ENCODE measurements at places on chromosomes 7 and 10.

- no peak for DNase-seq
Measured at GRCh38 chr7:39958038-39958437, 8.0 kb downstream of the CDK13 start.

DNA sequence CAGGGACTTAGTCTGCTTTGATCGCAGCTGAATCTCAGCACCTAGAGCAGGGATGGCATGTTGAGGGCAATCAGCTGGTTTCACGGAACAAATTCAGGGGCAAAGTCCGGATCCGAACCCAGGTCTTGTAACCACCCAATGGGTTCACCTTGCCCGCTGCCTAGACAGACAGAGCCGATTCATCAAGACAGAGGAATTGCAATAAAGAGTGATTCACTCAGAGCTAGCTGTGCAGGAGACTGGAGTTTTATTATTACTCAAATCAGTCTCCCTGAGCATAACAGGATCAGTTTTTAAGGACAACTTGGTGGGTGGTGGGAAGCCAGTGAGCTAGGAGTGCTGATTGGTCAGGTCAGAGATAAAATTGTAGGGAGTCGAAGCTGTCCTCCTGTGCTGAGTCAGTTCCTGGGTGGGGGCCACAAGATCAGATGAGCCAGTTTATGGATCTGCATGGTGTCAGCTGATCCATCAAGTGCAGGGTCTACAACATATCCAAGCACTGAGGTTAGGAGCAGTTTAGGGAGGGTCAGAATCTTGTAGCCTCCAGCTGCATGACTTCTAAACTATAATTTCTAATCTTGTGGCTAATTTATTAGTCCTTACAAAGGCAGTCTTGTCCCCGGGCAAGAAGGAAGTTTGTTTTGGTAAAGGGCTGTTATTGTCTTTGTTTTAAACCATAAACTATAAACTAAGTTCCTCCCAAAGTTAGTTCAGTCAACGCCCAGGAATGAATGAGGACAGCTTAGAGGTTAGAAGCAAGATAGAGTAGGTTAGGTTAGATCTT lies 43.5 kb upstream of the CHST3 start:
- no peak for DNase-seq

GRCh38 chr7:158375034-158375433 lies 212.6 kb downstream of the PTPRN2 start:
- no peak for DNase-seq

- DNase-seq = no peak
Measured at GRCh38 chr10:78215645-78216044, 182.0 kb downstream of the RPS24 start.

DNA sequence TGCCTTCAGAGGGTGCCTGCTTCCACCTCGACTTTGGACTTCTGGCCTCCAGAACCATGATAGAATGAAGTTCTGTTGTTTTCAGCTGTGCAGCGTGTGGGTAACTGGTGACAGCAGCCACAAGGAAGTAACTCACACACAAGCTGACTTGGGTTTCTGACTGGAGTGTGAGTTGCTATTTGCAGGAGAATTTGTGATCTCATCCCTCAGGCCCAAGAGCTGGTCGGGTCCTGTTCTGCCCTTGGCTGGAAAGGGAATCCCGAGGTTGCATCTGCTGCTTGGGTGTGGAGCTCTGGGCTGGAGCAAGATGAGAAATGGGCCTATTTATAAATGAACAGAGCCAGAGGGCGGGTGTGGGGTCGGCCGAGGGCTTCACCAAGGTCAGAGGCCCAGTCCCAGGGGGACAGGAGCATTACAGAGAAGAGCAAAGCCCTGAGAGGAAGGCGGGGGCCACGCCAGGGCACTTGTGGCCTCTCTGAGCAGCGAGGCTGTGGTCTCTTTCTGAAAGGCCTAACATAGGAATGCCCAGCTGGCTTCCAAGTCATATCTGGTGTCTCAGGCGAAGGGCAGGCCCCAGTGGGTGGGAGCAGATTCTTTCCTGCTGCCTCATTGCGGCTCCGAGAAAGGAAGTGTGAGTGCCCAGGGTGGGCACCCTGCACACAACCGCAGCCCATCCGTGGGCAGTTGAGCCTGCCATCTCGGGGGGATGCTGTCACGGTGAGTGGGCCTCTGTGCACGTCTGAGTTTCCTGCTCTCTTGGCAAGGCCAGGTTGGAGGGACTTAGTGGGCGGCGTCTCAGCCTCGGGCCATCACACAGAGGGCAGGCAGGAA lies 26.5 kb upstream of the C10orf71 start:
- no peak for DNase-seq

DNA sequence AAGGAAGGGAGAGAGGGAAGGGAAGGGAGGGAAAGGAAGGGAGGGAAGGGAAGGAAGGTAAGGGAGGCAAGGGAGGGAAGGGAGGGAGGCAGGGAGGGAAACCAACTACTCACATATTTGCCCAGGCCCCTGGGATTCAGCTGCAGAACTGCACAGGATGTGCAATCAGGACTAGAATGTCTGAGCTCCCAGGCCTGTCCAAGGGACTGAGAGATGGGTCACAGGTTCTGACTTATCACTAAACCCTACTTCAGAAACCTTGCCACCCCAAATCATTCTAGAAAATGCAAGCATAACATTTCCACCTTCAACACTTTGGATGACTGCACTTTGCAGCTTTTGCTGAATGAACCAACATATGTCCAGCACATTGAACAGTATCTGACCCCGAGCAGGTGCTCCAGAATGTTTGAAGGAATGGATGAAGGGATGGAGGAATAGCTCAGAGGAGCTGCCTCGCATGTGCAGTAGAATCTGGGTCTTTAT lies 245.3 kb downstream of the KCNMA1 start:
- no peak for DNase-seq

DNA sequence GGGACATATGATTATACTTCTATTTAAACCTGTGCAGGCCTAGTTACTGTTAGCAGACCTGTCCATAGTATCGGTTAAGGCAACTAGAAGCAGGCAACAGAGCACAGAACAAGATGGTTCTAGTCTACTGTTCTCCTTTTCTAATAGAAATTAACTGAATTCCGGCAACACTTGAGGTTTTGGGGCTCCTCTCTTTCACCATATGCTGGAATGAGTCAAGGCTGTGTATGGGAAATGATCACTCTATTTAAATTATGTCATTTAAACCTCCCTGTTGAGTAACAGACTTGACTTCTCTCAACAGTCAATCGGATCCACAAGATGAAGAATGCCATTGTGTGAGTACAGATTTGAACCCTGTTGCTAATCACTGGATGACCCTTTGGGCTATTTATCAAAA lies 6.2 kb upstream of the OTUD1 start:
- DNase-seq = no peak

- DNase-seq = no peak
Measured at GRCh38 chr7:94605031-94605430, 50.9 kb downstream of the SGCE start.

- DNase-seq = no peak
Measured at GRCh38 chr7:40095695-40096327, 38.6 kb downstream of the MPLKIP start.

- DNase-seq = no peak
Measured at GRCh38 chr7:37973915-37974314, 53.5 kb downstream of the EPDR1 start.

- DNase-seq = no peak
Measured at GRCh38 chr7:26385240-26385639, 93.6 kb downstream of the SNX10 start.

DNA sequence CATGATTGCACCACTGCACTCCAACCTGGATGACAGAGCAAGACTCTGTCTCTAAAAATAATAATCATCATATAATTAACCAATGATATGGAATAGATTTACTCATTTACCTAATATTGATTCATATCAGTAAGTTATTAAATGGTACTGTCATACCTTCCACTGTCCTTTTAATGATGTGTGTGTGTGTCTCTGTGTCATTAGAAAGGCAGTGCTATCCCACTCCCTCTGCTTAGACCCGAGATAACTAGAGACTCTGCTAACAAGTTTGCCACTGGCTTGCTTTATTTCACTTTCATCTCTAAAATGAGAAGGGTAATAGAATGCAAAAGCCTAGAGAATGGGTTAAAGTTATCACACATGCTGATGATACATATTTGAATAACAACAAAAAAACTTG lies 21.1 kb downstream of the MCM10 start:
- no peak for DNase-seq

- no peak for DNase-seq
Measured at GRCh38 chr7:118152149-118152548, 31.8 kb upstream of the LSM8 start.

DNA sequence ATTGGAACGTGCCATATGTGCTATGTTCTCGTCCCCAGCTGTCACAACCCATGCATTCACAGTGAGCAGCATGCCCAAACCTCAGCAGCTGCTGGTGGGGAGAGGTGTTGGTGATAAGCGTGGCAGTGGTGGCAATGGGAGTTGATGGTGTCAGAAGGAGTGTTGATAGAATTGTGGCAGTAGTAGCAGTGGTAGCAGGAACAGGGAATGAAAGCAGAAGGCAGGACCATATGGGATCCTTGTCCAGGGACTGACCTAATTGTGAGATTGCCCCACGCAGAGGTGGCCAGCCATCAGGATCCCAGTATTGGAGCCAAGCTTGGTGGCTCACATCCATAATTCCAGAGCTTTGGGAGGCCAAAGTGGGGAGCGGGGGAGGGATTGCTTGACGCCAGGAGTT lies 276.3 kb downstream of the GALNT17 start:
- DNase-seq = no peak

- DNase-seq = no peak
Measured at GRCh38 chr7:67711706-67712105, 715.1 kb downstream of the TYW1 start.

GRCh38 chr7:122600042-122600441 lies 98.9 kb downstream of the RNF133 start:
- no peak for DNase-seq

DNA sequence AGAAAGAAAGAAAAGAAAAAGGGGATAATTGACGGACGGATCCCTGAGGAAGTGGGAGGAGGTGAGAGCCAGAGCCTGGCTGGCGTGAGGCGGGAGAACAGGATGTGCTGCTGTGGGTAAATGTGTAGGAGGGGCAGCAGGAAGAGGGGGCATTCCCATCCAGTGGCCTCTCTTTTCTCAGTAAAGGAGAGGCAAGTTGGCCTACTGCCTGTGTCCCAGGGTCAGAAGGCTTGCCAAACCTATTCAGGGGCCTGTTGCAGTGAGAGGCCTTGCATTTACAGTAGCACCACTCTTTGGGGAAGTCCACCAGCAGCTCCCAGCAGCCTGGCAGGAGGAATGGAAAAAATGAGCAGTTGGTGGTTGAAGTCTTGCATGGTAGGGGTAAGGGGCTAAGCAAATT lies 26.6 kb upstream of the ASCC1 start:
- DNase-seq = no peak

GRCh38 chr10:60816628-60817397 lies 38.5 kb downstream of the CDK1 start:
- no peak for DNase-seq

GRCh38 chr7:99837649-99838361 lies 10.0 kb downstream of the CYP3A43 start:
- DNase-seq = no peak

GRCh38 chr7:22702516-22702915 lies 24.5 kb upstream of the IL6 start:
- no peak for DNase-seq

GRCh38 chr10:103724771-103725170 lies 130.6 kb downstream of the SH3PXD2A start:
- DNase-seq = no peak

DNA sequence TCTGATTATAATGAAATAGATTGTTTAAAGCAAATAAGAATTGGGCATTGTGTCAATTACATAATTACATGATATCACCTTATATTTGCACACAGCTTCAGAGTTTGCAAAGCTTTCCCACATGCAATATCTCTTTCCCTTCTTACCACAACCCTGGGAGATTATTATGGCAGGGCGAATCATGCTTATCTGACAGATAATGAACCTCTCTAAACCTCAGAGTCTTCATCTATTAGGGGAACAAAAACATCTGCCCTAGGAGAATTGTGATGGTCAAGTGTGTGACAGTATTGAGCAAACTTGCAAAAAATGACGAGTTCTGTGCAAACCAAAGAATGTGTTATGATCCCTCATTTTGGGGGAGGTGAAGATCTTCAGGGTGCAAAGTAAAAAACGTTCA lies 90.0 kb downstream of the MYOF start:
- no peak for DNase-seq

GRCh38 chr10:89861584-89862301 lies 160.4 kb downstream of the KIF20B start:
- no peak for DNase-seq

DNA sequence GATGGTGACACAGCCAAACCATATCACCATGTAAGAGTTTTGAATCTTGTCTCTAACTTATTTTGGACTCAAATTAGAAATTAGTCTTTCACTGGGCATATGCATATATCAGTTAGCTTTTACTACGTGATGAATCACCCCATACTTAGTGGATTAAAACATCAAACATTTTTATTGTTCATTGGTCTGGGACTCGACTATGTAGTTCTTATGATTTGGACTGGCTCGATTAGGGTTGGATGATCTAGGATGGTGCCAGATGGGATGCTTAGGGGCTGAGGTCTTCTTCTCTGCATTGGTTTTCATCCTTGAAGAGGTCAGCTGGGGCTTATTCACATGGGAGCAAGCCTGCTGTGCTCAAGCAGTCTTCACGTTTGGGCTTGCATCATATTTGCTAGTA lies 264.9 kb downstream of the EXOC4 start:
- DNase-seq = no peak

DNA sequence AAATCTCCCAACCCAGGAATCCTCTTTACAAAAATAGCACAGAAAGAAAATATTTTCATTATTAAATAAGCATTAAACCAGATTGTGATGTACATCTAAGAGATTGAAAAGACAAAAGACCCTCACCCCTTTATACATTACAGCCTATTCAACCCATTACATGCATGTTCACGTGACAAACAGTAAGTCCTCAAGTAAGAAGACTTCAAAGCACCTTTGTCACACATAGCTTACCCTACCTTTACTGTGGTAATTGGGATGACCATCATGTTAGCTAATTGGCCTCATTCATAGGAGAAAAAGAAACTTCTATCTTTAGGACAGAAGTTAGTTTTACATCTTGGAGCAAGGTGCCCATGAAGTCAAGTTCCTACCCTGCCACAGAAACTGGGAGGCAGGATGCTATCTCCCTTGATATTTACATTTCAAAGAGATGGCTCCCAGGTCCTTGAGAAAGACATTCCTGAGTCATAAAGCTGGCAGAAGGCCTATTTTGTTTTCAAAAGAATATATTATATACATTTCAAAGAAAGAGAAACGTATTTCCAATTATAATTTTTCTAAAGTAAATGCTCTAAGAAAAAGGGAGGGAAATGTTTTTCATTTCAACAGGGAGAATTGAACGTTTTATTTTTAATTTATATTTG lies 48.1 kb downstream of the GNAI1 start:
- no peak for DNase-seq
